B cell (primary cell): ENCODE measurements at places on chromosomes 12 and 14.

DNA sequence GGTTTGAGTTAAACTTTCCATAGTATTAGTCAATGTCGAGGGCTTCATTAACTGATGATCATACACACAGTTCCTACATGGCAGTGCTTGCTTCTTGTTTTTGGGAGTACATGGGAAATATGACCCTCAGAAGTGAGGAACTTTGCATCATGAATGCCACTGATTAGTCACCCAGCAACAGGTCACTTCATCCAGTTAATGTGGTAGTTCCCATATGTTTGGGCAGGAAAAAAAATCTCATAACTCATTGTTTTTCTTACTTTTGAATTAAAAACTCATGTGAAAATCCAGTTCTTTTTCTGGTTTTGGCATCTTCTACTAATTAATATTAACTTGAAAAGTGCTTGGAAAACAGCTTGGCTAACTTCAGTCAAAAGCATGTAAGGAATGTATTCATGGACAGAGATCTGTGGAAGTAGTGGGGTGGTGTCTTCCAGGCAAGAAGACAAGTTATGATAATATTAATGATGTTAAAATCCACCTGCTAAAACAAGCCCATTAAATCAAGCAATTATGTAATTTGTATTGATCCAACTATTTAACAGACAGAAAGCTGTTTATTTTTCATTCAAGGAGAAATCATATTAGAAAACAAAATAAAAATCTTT is 309.1 kb upstream of the NAV3 start:
- no peak for DNase-seq

GRCh38 chr12:116385486-116386217 is 108.2 kb upstream of the MED13L start:
- no peak for DNase-seq

GRCh38 chr14:36091096-36091495 is 85.4 kb downstream of the PTCSC3 start:
- no peak for DNase-seq

DNA sequence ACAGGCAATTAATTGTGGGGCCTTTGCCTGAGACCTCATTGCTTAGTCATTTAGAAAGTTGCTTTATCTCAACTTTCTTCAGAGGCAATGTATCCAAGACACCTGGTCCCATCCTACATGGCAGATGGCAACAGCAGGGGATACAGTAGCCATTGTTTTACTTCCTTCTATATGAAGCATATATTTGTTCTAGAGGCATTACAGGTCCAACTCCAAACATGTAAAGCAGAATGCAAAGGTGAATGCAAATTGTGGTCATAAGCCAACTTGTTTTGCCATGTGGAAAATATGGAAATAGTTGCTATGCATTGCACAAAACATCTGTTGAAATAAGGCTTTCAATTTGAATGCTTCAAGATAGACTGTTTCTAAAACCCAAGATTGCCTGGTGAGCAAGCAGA is 109.8 kb upstream of the BCAT1 start:
- DNase-seq: peak; percentile 40

- DNase-seq: no peak
Observed at GRCh38 chr12:130219929-130220705, 57.9 kb downstream of the FZD10 start.

GRCh38 chr14:75069121-75069810 is at the start of gene ZC2HC1C:
Gene ZC2HC1C (plus strand): TSS chr14:75069641. CDS start chr14:75070574, 933 bp downstream.
- peak; percentile 61 for DNase-seq

GRCh38 chr12:91098941-91099340 is 12.4 kb downstream of the LUM start:
- DNase-seq: no peak

DNA sequence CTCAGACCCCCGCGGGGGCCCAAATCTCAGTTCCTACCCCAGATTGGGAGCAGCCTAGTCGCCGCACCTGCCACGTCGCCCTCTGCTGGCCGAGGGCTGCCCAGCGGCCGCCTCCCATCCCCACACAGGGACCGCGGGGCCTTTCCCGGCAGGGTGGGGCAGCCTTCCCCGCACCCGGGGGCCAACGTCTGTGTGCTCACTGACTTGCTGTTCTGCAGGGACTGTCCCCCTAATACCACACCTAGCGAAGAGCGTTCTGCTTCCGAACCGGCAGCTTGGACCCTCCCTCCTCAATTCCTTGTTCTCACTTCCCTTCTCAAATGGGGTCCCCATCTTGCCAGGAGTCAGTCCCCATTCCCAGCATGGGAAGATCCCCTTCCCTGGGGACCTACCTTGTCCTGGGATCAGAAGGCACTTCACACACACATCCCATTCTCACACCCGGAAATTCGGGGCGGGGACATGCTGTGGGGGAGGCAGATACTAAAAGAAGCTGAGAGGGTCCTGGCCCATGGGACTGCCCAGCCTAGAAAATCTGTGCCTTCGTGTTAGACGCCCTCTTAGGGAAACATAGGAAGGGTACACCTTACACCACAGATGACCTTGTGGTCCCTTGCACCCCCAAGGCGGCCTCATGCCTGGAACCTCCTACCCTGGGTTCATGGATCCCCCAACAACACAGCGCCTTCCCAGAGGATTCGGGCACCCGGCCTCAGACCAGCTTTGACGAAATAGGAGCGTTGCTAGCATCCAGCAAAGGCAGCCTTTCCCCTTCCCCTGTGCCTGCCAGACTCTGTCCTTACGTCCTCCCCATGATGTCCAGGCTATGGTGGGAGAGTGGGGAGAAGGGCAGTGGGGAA is 16.4 kb downstream of the ACVRL1 start:
- peak; percentile 64 for DNase-seq

DNA sequence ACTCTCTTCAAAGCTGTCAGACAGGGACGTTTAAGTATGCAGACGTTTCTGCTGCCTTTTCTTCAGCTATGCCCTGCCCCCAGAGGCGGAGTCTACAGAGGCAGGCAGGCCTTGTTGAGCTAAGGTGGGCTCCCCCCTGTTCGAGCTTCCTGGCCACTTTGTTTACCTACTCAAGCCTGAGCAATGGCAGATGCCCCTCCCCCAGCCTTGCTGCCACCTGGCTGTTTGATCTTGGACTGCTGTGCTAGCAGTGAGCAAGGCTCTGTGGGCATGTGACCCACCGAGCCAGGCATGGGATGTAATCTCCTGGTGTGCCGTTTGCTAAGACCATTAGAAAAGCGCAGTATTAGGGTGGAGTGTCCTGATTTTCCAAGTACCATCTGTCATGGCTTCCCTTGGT is 900.4 kb upstream of the MDGA2 start:
- DNase-seq: no peak

DNA sequence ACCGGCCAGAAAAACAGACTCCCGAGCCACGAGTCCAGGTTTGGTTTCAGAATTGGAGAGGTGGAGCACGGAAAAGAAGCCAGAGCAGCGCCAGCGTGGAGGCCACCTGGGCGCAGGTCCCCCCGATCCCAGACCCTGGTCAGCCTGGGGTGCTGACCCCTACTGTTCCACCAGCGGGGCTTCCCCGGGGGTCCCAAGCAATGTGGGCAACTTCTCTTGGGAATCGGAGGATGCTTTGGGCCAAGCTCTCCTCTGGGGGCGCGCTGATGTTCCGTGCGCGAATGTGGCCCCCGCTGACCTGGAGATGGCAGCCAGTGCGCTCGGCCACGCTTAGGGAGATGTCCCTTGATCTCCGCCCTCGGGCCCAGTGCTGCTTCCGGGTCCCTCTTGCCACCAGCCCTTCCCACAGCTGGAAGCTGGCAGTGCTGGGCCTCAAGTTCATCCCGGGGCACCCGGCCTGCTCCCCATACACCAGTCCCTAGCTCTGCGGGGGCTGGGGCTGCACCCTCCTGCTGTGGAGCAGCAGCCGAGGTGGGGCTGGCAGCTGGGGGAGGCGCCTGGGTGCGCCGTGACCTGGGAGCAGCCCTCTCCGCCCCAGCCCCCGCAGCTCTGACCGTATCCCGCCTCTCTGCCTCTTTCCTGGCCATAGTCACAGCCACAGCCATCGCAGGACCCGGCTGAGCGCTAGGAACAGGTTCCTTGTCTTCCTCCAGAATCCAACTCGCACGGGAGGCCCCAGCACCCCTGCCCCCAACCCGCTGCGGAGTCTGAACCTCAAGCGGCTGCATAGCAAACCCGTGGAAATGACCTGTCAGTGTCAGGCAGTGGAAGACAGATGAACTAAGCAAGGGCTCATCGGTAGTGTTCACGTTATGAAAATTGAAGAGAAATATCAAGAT is 91.2 kb downstream of the RCOR1 start:
- DNase-seq: no peak

GRCh38 chr12:9606247-9606646 is 1.5 kb downstream of the KLRB1 start:
- DNase-seq: no peak

- no peak for DNase-seq
Observed at GRCh38 chr12:78703820-78704525, 160.6 kb upstream of the SYT1 start.

GRCh38 chr12:41585784-41586183 is 397.7 kb downstream of the PDZRN4 start:
- no peak for DNase-seq

GRCh38 chr14:91380610-91381371 is 36.8 kb downstream of the CCDC88C start:
- no peak for DNase-seq

DNA sequence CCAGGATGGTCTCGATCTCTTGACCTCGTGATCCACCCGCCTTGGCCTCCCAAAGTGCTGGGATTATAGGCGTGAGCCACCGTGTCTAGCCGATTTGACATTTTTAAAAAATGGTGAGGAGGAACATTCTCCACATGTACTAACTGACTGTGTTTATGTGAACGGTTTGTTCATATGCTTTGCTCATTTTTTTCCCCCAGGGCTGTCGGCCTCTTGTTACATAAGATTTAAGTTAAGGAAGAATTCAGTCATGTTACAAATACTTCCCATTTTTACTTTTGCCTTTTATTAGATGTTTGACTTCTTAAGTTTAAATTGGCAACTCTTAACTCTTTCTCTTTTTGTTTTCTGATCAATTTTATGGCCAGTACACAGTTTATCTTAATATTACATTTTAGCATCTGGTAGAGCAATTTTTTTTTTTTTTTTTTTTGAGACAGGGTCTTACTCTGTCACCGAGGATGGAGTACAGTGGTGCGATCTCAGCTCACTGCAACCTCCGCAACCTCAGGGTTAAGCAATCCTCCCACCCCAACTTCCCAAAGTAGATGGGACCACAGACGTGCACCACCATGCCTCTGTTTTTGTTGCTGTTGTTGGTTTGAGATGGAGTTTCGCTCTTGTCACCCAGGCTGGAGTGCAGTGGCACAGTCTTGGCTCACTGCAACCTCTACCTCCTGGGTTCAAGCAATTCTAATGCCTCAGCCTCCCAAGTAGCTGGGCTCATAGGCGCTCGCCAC is 9.6 kb downstream of the GNS start:
- no peak for DNase-seq

DNA sequence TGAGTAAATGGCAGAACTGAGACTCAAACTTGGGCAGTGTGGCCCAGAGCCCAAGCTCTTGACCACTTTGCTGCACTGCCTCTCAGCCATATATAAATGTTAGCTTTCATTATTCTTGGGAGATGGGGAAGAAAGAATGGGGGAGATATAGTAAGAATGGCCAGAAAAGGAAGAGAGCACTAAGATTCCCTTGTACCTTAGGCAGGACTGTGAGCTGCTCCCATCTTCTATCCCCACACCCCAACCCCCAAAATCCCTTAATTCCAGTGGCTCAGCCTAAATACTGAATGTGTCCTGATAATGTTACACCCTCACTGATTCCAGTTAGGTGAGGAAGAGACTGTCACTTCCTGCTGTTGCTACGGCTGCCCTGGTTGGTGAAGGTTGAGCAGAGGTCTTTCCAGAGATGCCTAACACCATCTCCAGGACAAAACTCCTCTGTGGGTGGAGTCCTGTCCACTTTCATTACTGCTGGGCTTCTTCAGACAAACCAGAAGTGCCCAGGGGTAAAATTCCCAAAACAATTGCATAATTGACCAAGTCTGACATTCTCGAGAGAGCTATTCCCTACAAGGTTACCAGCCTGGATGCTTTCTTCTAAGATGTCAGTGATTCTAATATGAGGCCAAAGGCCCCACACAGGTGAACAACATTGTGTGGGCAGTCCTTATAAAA is 51.8 kb downstream of the GNG2 start:
- no peak for DNase-seq

- no peak for DNase-seq
Observed at GRCh38 chr12:110862329-110862728, 15.5 kb downstream of the CCDC63 start.

- no peak for DNase-seq
Observed at GRCh38 chr14:104332634-104333270, 194.4 kb downstream of the KIF26A start.

DNA sequence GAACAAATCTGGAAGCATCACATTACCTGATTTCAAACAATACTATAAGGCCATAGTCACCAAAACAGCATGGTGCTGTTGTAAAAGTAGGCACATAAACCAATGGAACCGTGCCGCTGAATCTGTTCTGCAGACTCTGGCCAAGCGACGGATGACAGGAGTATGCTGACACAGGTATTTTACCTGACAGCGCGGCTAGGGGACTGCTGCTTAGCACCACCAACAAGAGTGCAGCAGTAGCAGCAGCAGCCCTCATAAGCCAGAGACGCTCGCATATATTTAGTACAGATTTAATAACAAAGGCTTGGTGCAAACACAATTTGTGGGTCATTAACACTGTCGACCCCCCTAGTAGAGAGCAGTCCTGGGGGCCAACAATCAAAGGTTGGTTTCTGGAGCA is 677.6 kb upstream of the LMO3 start:
- DNase-seq: no peak

DNA sequence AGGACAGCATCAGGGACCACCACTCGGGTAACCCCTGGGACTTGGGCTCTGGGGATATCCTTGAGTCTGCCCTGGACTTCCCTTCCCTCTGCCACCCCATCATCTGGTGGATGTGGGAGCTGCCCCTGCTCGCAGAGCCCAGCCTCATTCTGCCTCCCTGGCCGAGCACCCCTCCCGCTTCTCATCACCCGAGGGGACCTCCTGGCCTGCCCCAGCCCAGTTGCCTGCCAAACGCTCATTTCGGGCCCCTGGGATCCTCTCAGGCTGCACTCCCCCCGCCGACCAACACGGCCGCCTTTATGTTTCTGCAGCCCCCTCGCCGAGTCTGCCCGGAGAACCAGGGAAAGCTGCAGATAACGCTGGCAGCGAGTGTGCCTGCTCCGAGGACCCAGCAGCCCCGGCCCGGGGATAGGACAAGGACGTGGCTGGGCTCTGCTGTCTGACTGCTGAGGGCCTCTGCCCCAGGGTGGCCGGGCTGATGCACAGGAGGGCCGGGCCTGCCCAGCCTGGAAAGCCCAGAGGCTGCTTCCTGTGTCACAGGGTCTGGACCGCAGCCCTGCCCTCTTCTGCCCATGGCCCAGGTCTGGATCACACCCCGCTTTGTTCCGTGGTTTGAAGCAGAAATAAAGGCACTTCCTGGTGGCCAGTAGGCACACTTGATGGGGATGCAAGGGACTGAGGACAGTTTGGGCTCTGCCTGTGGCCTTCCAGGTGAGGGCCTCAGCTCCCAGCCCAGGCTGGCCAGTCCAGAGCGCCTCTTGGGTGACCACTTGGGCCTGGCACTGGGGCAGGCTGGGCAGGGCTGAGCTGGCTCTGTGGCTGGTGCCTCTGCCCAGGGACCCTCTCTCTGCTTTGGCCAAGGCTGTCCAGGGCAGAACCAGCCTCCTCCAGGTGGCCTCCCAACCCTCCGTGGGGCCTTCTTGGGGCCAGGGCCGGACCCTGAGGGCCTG is 4.9 kb upstream of the EXOC3L4 start:
- no peak for DNase-seq

GRCh38 chr12:67621112-67621511 is 27.4 kb upstream of the DYRK2 start:
- DNase-seq: no peak

GRCh38 chr12:88401155-88401554 is 179.1 kb downstream of the KITLG start:
- no peak for DNase-seq
